ENCODE measurements at places on chromosomes 6 and 20. TPM values are rescaled to one million over a fixed set of nuclear protein-coding genes. Genes with fewer than 3 reads are reported as not detected.

WFDC12 gene
- 0.44 TPM for total RNA-seq

PLN gene
- 13.3 TPM for total RNA-seq

SLC22A2 gene
- total RNA-seq: not detected

LTV1 gene
- 16.1 TPM for total RNA-seq
